ENCODE measurements at places on chromosomes 3 and 15.
A peak's percentile ranks its signal among the peaks of the same experiment; 100 is the strongest.

DNA sequence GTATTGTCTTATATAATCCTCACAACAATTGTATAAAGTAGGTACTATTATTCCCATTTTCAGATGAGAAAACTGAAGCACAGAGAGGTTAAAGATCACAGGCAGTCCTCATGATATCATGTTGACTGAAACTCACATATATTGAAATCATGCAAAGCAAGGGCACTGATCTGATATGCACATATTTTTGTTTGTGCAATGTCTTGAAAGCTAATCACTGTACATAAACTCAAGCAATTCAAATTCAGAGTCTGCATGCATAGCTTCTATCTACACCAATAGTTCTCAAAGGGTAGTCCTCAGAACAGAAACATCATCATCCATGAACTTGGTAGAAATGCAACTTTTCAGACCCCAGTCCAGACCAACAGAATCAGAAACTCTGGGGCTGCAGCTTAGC is 119.2 kb upstream of the STT3B start:
- DNase-seq = no peak

DNA sequence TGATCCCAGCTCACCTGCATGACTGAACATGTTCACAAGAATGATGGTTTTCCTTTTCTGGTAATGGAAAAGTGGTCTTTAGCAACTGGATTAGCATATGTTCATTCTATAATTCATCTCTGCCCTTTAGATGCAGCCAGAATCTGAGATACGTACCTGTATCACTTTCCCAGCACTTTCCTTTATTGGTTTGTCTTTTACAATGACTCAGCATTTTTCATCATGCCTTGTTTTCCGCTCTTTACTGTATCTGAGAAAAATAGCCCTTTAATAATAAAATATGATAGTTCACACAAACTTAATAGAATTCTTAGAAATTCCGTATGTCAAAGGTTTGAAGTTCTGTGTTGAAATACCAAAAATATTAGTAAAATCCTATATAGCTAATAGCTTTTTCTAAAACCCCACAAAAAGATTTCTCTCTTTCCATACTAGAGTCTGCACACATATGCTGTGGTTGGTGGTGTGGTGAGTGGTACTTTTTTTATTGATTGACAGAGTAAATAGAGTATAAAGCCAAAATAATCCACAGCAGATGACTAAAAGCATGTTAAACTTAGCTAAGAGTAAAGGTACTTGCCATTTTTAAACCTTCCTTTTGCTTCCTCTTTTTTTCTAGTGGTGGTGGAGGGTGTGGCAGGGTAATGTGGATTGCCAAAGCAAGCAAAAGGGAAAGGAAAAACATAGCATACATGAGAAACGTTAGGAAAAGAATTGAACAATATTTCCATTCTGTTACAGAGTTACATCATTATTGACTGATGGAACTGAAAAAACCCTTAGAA is 328.9 kb upstream of the RBMS3 start:
- no peak for DNase-seq

DNA sequence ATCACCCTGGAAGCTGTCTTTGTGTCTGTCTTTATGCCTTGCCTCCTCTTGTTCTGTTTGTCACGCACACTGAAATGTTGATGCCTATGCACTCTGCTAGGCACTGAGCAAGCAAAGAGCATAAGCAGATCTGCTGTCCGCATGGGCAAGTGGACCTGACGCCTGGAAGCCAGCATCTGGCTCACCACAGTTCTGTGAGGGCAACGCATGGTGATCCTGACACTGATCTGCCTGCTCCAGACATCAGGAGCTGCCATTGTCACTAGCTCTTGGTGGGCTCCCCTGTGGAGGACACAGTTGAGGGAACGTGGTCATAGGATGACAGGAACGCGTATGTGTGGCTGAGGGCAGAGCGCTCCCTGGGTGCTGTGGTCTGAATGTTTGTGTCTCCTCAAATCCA is 234.6 kb downstream of the ADAMTS17 start:
- DNase-seq = no peak

GRCh38 chr15:22871481-22872086 is 33.1 kb downstream of the NIPA2 start:
- no peak for DNase-seq

- DNase-seq = no peak
Observed at GRCh38 chr15:48828906-48829305, 18.0 kb upstream of the CEP152 start.

GRCh38 chr15:63461230-63461985 is 43.0 kb upstream of the USP3 start:
- no peak for DNase-seq

DNA sequence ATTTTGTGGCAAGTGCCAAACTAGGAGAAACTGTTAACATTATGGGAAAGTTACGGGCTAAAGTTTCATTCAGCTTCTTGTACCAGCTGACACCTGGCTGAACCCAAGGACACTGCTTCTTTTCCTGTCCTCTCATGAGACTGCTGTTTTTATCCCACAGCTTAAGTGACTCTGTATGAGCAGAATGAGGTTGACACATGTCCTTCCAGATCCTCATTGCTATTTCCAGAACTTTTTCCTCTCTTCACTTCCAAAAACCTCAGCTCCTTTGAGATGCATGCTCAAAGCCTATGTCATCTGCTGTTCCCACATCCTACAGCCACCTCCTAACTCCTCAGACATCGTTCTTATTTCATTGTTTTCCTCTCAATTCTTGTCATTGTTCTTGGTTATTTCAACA is 183.6 kb downstream of the DCLK3 start:
- DNase-seq = no peak

DNA sequence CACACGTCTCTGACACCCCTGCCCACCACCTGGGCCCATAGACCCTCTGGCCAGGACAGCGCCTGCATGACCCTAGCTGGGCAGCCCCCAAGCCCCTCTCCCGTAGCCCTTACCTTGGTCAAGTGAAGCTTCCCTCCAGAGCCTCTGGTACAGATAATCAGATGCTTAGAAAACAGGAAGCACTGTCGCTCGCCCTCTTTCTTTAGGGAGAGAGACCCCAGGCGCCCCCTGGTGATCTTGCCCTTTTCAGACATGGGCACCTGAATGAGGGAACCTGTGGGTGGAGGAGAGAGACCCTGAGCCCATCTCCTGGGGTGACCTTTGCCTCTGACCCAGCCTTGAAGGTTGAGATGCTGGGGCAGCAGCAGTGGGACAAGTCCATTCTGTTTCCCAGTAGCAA is 65.4 kb downstream of the RASGRF1 start:
- DNase-seq = no peak

DNA sequence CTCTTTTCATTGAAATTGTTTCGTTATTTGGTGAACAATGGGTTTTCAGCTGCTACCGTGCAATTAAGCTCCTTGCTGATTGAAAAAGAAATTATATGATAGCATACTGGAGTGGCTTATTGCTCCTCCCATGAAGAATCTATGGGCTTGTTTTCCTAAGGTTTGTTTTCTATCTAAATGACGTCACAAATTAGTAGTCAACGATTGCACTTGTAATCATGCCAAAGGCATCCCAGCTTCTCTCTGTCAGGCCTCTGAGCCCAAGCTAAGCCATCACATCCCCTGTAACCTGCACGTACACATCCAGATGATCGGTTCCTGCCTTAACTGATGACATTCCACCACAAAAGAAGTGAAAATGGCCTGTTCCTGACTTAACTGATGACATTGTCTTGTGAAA is 388.0 kb upstream of the LMCD1 start:
- DNase-seq = no peak

DNA sequence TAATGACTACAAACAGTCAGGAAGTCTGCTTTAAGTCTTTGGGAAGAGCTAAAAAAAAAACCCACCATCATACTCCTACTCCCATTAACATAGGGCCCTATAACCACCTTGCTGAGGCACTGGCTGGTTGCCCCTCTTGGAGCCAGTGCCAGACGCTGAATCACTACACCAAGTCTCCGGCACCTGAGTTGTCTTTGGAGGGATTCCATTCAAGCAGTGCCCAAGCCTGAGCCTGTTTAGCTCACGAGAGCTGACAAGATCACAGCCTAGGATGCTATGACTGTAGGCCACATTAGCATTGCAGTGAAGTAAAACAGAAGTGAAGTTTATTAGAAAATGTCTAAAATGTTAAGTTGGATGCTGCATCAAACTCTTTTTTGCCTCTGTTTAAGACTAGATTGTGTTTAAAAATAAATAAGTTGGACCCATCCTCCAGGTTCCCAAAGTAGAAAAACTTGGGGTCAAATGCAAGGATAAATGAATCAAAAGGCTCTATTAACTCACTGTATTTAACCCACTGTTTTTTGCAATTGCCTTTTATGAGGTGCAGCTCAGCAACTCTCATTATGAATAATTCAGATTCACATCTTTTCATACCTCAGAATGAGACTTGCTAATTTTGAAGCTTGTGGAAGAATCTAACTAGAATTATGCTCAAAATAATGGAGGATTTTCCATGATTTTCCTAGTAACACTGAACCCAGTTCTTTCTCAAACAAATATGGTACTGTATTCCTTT is 461.9 kb downstream of the FOXP1 start:
- no peak for DNase-seq

DNA sequence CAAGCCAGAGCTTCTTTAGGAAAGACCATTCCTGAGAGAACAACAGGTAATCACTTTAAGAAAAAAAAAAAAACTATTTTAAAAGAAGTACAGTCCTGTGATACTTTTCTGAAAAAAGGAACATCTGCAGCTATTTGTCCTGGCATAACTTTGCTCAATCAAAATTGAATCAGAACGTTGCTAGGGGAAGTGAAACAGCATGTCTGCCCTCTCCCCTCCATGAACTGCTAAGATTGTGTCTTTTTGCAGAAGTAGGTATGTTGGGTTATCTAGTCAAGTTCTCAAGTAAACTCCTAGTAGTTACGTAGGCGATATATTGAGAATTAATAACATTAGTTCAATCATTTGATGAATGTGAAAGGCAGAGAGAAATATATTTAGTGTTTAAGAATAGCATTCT is 1013.3 kb downstream of the TUSC7 start:
- DNase-seq = no peak

GRCh38 chr3:115713284-115713683 is 90.0 kb downstream of the GAP43 start:
- DNase-seq = no peak

DNA sequence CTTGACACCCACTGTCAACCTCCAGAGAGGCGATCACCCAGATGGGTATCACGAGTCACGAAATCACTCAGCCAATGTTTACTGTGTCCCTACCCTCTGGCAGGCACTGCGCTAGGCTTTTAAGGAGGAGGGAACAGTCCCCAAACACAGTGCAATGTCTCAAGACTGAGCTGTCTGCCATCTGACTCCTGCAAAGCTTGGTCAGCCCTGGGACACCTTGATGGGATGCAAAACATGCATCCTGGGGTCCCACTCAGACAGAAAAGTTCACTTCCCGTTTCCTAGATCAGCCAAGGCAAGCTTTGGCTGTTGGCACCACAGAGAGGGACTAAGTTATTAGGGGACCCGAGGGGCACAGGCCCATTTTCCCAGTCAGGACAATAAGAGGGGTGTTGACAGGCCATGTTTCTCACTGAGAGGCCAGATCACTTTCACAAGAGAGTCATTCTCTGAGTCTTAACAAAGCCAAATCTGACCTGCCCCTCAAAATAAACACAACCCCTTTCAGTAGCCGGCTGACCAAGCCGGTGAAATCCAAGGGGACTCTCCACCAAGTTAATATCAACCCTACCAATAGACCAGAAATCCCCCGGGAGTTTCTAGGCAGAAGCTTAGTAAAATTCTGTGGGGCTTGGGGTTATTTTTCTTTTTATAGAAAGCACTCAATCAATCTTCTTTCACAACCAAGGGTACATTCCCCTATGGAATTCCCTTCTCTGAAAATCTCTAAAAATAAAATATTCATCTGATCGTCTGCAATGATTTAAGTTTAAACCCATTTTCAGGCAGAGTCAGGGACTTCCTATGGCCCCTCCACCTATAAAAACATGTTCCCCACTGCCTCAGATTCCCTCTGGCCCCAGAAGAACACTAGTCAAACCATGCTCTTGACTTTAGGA is 3.5 kb downstream of the RFTN1 start:
- no peak for DNase-seq

DNA sequence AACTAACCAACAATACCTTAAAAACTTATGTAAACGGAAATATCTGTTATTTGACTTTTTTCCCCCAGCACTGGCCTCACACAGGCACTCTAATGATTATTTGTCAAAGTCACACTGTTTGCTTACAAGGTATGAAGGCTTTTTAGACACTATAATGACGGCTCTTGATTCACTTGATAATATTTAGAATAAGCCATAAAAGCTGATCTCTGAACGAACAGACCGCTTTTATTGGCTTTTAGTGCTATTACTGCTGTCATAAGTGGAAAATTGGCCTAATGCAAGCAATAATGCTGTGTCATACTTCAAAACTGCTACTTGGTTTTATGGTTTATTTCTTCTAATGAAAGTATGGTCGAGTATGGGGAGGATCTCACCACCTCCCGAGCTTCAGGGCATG is 35.1 kb downstream of the MDFIC2 start:
- no peak for DNase-seq

DNA sequence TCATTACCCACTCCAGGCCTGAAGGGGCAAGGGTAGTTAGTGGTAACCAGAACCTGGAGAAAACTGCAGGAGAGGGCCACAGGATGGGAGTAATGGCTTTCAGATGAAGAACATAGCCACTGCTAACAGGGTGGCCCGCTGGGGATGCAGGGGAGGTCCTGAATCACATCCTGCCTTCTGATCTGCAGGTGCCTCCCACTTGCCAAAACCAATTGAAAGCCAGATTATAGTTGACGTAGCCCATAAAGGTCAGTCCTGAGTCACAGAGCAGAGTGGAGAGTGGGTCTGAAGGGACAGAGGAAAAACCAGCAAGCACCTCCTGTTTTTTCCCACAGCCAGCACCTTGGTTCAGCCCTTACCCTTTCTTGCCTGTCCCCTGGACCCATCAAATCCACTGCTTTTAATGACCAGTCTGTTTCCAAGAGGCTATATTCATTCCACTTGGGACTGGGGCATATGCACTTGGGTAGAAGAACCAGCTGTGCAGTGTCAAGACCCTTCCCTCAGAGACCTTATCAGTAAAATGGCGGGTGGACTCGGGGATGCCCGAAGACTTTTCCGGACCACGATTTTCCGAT is 646 bp upstream of the SLC35G2 start:
- DNase-seq = peak; percentile 5

DNA sequence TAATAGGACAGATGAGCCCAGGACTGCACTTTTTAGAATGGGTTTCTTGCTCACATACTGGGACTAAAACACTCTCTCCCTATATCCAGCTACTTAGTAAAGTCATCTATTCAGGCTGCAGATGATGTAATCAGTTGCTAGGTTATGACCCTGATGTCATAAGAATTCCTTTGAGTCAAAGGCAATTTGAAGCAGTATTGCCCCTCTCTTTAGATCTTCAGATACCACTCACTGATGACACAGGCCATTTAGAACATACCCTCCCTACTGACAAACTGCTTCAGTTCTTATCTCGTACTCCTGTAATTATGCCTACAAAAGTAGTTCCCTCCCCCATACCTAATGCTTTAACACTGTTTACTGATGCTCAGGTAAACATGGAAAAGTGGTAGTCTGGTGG is 450.1 kb upstream of the RASGRP1 start:
- DNase-seq = no peak

DNA sequence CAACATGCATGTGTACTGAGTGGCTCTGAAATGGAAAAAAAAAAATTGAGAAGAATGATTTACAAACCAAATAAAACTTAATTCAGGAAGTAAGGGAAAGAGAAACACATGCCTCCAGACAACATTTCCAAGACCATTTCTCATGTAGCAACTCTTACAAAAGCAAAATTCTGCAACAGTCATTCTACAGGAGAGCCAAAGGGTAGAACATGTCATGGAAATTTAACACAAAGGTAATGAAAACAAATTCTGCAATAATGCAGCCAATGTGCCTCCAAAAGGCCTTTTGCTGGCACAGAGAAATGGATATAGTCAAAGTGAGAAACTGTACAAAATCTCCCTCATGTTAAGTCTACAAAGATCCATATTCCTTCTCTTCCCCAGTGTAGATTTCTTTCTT is 4.0 kb downstream of the PEX11A start:
- no peak for DNase-seq

All from stimulated activated CD8-positive, alpha-beta memory T cell treated with anti-CD3 and anti-CD28 coated beads, Interleukin-15, amount 100 ng/mL, for 24 hours (primary cell).